AG04450 (cell line): ENCODE measurements at places on chromosomes 12 and 14.
A peak's percentile ranks its signal among the peaks of the same experiment; 100 is the strongest.

- no peak for DNase-seq
Measured at GRCh38 chr14:96484399-96484798, 17.8 kb upstream of the PAPOLA start.

- DNase-seq = no peak
Measured at GRCh38 chr14:67576216-67576955, 23.7 kb downstream of the PIGH start.

DNA sequence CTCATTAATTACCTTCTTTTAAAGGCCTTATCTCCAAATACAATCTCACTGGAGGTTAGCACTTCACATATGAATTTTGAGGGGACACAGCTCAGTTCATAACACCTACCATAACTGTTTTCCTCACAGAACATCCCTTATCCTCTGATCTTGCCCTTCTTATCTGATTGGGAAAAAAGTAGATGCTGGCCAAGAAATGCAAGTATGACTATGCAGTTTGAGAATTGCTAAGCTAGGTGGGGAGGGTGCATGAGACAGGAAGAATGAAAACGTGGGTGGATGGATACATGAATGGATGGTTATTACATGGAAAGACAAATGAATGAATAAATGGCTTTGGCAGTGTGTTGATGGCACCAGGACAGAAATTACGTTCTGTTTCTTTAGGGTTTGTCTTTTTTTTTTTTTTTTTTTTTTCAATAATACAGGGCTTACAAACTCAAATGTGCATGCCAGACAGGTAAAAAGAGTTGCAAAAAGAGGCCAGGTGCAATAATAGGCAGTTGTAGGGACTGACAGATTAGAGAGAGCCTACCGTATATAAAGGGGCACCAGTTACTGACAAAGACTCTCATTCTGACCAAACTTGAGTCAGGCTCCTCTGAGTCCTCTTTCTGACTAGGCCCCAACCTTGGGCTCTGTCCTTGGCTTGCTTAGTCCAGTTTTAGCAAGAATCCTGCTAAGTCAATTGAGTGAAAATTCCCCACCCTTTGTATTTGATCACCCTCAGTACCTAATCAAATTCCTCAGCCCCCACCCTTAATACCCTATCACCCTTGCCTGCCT is 304.9 kb downstream of the ZFP36L1 start:
- no peak for DNase-seq

DNA sequence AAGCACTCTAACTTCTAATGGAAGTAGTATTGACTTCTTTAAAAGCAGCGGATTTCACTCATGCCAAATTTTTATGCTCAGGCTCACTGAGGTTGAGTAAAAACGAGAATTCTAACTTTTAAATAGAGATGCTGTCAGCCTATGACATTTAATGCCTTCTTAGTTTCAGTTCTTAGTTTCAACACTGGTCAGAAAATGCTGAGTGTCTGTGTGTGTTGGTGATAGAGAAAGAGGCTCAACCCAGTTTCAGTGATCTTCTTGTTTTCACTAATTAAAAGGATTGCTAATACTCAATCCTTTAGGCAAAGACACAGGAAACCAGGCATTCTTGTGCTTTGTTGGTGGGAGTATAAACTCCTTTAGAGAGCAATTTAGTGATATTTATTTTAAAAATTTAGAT is 31.0 kb downstream of the PEBP1 start:
- no peak for DNase-seq

DNA sequence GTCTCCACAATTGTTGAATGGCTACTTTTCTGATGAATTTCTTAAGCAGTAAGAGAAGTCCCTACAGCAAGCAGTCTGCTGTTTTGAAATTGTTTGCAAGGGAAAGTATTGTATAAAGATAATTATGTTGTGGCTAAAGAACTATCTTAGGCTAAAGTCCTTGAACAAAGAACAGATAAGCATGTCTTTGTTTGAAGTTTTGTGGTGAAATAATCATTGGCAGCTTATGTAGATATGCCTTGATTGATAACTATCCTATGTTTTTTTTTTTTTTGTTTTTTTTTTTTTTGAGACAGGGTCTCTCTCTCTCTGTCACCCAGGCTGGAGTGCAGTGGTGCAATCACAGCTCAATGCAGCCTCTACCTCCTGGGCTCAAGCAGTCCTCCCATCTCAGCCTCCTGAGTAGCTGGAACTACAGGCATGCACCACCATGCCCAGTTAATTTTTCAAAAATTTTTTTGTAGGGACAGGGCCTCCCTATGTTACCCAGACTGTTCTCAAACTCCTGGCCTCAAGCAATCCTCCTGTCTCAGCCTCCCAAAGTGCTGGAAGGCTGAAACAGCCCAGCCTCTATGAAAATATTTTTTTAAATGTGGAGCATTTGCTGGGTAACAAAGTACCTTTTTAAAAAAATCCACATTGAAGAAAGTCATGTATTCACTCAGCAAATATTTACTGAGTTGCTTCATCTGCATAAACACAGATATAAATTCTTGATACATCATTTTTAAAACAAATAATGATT is 80.8 kb downstream of the LLPH start:
- no peak for DNase-seq

- DNase-seq = peak; percentile 11
Measured at GRCh38 chr14:31080056-31080455, 53.9 kb upstream of the STRN3 start.

- no peak for DNase-seq
Measured at GRCh38 chr14:89292579-89293313, 124.3 kb downstream of the FOXN3 start.

GRCh38 chr14:61179796-61180398 is 101.2 kb downstream of the TMEM30B start:
- DNase-seq = no peak

- no peak for DNase-seq
Measured at GRCh38 chr12:50753232-50753769, 10.6 kb upstream of the ATF1 start.

- DNase-seq = no peak
Measured at GRCh38 chr12:94178054-94178453, 29.7 kb downstream of the PLXNC1 start.

- no peak for DNase-seq
Measured at GRCh38 chr14:29724991-29725390, 202.7 kb downstream of the PRKD1 start.

DNA sequence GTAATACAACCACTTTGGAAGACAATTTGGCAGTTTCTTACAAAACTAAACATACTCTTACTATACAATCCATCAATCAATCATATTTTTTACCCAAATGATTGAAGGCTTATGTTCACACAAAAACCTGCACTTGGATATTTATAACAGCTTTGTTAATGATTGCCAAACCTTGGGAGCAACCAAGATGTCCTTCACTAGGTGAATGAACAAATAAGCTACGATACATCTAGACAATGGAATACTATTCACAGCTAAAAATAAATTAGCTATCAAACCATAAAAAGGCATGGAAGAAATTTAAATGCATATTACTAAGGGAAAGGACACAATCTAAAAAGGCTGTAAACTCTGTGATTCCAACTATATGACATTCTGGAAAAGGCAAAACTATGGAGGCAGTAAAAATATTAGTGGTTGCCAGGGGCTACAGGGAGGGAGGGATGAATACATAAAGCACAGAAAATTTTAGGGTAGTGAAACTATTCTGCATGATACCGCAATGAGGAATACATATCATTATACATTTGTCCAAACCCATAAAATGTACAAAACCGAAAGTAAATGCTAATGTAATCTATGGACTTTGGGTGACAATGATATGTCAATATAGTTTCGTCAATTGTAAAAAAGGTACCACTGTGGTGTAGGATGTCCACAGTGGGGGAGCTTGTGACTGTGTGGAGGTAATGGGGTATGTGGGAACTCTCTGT is 70.5 kb downstream of the GPR65 start:
- no peak for DNase-seq

GRCh38 chr12:102702447-102703114 is 214.5 kb downstream of the PAH start:
- peak; percentile 27 for DNase-seq

DNA sequence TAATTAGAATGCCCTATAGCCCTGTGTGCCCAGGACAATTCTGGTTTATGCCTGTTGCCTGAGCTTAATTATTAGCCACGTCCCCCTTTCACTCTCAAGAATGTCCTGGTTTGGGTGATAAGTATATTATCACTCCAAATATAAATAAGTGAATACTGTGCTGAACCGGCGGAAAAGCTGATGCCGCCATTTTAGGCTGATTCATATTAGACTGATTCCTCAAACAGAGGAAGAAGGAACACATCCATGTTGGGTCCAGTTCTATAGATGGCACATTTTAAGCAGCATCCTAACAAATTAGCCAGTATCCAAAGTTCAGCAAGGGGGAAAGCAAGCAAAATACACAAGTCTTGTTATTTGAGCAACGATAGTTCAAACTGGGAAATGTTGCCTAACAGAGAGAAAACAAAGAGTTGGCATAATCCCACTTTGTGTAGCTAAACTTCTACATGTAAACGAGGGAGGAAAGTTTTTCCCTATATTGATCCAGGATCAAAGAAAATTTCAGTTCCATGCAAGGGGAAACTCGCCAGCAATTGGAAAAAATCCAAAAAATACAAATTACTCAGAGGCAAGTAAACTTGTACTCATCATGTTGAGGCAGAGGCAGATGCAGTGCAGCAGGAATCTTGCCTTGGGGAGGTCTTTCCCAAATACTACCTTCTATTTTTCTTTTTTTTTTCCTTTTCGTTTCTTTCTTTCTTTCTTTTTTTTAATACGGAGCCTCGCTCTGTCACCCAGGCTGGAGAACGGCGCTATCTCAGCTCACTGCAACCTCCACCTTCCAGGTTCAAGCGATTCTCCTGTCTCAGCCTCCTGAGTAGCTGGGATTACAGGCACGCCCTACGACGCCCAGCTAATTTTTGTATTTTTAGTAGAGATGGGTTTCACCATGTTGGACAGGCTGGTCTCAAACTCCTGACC is 96.2 kb downstream of the ITPR2 start:
- DNase-seq = no peak

DNA sequence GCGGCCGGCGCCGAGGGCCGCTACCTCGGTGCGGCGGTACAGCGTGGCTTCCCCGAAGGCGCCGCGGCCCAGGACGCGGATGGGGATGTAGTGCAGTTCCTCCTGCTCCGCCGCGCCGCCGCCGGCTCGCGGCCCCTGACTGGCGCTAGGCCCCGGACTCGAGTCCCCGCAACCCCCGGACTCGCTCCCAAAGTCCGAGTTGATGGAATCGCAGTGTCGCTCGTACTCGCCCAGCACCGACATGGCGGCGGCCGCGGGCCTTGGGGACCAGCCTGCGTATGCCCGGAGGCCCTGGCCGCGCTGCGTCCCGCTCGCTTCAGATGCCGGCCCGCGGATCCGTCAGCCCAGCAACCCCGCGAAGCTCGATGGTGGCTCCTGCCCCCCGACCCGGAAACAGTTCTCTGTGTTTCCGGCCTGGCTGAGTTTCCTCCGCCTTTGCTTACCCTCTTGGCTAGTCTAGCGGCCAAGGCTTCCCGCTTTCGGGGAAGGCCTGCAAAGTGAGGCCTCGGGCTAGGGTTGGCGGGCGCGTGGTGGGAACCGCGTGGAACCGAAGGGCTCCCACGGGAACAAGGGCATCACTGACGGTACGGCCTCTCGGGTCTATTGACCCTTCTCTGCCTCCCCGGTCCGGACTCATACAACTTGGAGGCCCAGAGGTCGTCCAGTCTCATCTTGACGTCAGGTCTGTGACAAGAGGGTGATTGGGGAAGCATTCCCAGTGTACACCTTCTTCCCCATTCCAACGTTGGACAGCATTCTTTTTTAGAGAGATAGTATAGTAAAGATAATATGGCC is at the start of gene NEK9:
Gene NEK9 (minus strand): TSS at position 370 of the 795 bp plus-strand sequence. CDS start 127 bp downstream, at position 243.
- no peak for DNase-seq

- DNase-seq = no peak
Measured at GRCh38 chr14:105495101-105495989, 4.3 kb downstream of the TEDC1 start.

DNA sequence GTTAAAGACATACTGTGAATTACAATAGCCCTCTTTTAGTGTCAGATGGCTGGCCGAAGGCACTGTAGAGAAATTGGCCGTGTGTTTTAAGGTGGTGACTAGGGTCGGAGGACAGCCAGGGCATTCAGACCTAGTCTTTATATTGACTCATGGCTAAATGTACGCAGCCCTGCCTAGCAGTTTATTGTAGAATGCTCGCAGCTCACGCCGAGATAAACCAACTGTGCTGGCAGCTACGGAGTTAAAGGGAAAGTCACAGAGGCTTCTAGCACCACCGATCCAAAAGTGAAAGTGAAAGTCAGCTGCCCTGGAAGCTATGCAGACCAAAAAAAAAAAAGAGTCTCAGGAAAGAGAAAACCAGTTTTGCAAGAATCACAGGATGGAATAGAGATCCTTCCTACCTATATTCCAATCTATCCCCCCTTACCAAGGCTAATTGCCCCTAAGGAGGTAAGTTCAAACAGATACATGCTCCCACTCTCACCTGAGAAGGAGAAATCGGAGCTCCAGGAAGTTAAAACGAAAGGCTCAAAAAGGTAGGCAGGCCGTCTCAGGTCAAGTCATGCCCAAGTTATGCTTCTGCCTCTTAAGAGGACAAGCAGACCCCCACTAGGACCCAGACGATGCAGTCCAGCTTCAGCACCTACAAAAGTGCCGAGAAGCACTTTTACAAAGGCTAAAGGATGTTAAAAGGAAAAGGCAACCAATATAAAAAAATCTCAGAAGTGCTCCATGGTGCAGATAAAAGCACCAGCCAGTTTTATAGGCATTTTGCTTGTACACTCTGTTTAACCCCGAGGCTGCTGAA is 24.8 kb downstream of the KLRK1 start:
- peak; percentile 42 for DNase-seq

DNA sequence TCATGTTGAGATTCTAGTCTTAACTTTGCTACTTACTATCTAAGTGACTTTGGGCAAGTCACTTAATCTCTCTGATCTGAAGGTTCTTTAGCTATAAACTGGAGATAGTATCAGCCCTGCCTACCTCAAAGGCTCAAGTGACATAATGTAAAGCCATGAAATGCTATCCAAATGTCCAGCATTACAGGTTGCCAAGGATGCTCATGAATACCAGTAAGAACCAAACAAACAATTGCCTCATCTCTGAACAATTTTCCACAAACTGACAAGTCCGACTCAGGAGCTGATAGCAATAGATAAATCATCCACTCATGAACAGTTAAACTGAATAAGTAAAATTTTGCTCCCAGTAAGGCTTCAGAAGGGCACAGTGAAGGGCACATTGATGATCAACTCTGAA is 51.5 kb downstream of the LMNTD1 start:
- no peak for DNase-seq

- no peak for DNase-seq
Measured at GRCh38 chr14:21074398-21075272, 4.5 kb downstream of the ARHGEF40 start.

DNA sequence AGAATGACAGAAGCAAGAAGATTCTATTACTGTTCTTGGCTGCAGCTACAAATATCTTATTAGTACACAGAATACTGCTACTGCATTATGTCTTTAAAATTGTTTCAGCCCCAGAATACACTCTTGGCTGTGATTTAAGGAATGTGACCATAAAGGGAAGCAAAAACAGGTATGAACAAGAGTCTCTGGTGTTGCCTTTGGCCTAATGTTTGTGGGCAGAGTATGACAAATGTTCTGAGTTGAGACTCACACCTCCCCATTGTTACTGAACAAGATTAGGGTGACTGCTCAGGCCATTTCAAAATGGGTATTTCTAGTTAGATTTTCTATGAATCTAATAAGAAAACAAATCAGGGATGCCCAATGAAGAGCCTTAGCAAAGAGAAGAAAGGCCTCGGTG is 28.5 kb downstream of the TTC6 start:
- no peak for DNase-seq

GRCh38 chr12:25529738-25530137 is 23.3 kb downstream of the LMNTD1 start:
- DNase-seq = no peak
